ENCODE measurements at places on chromosomes 5 and 9. TPM values are rescaled to one million over a fixed set of nuclear protein-coding genes. Genes with fewer than 3 reads are reported as not detected.
A peak's percentile ranks its signal among the peaks of the same experiment; 100 is the strongest.

SPATA24 gene
- 10.9 TPM for total RNA-seq

DNA sequence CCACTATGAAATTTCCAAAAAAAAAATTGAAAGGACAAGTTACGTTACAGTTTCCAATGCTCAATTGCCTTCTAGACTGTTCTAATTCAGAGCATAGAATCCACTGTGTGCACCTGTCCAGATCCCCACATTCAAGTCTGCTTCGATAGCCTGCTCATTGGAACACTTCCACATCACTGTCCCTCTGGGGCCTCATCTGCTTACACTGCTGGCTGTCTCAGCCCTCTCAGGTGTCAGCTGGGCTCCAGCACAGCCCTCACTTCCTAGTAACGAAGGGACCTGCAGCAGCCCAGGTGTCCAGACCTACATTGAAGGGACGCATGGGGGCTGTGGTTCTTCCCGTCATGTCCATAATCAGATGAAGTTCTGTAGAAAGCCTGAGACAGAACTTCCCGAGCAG lies 94.3 kb upstream of the EMB start:
- ATAC-seq: no peak

GRCh38 chr9:134526584-134527477 lies 114.8 kb upstream of the COL5A1 start:
- peak; percentile 79 for ATAC-seq

GRCh38 chr5:142548739-142549275 lies 137.1 kb downstream of the FGF1 start:
- ATAC-seq: peak; percentile 89

DNA sequence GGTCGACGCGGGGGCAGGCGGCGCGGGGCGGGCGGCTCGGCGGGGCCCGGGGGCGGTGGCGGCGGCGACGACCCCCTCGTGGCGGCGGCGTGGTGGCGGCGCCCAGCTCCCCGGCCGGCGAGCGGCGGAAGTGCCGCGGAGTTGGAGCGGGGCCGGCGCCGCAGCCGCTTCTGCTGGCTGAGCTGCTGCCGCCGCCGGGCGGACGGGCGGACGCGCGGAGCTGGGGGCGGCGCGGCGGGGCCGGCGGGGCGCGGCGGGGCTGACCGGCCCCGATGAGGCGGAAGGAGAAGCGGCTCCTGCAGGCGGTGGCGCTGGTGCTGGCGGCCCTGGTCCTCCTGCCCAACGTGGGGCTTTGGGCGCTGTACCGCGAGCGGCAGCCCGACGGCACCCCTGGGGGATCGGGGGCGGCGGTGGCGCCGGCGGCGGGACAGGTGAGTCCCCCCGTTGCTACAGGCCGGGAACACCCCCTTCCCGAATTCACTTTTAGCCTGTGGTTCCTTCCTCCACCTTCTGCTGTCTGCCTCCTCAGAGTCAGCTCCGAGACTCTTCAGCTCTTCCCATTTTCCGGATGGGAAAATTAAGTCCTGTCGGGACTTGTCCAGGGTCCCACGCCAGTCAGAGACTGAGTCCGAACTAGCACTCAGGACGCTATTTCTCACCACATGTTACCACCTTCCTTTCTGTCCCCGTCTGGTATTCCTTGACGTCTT lies at the start of gene GALNT10:
Gene GALNT10, plus strand, starts transcription at position 139 of the 710 bp plus-strand sequence. Its CDS starts 134 bp downstream, at position 273.
- peak; percentile 87 for ATAC-seq

GRCh38 chr5:88846434-88846833 lies 36.5 kb downstream of the MEF2C start:
- no peak for ATAC-seq

- ATAC-seq: no peak
Measured at GRCh38 chr5:31476738-31477141, 55.2 kb downstream of the DROSHA start.

- ATAC-seq: no peak
Measured at GRCh38 chr5:66517351-66517750, 78.8 kb upstream of the MAST4 start.

DNA sequence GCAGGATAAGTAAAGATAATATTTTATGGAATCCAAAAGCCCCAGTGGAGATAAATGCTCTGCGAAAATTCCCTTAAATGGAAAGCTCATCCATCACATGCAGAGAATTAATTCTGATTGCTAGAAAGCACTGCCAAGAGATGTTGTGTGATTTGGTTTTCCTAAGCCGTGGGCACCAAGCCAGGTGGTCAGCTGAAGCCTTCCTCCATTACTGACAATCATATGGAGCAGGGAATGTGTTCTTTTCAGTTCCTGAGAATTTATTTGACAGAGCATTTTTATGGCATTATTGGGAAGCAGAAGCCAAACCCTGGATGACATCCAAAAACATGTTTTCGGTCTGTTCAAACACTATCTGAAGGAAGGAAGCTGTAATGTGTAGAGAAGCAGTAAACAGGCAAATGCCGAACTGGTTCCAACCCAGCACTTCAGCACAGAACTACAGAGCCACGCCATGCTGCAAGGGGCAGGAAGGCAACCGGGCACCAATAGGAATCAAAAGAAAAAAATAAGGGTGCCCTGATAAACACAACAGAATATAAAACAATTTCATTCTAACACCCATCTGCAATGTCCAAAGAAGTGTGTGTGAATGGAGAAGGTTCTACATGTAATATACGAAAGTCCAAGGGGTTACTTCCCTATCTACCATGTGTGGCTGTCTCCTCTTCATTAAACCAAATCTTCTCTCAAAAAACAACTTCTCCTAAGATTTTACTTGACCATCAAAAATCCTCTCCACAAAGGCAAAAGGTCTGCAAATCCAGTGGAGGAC lies 12.3 kb downstream of the ARSB start:
- ATAC-seq: no peak

DAPK1 gene
- total RNA-seq: 61.3 TPM

C9orf50 gene
- not detected for total RNA-seq

- no peak for ATAC-seq
Measured at GRCh38 chr9:131968632-131969031, 111.0 kb downstream of the MED27 start.

- no peak for ATAC-seq
Measured at GRCh38 chr9:92642564-92642963, 27.4 kb downstream of the IPPK start.

SLCO6A1 gene
- not detected for total RNA-seq

BAAT gene
- total RNA-seq: not detected

DNA sequence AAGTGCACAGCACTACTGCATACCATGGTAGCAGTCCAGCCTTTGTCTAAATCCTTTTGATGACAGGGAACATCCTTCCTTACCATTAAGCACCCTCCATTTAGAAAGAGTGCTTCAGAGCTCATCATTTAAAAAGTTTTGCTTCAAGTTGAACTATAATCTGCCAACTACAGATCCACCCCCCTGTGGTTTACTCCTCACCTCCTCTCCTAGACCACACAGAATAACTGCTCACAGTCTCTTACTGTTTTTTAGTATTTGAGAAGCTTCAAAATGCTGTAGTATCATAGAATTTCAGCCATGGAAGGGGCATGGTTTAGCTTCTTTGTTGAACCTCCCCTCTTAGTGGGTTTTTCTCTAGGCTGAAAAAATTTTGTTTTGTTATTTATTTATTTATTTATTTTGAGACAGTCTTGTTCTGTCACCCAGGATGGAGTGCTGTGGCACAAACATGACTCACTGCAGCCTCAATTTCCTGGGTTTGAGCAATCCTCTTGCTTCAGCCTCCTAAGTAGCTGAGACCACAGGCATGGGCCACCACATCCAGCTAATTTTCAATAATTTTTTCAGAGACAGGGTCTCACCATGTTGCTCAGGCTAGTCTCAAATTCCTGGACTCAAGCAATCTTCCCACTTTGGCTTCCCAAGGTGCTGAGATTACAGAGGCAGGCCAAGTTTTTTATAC lies 384.3 kb upstream of the RFX3 start:
- ATAC-seq: no peak

Measured in gastroesophageal sphincter (tissue), 4 donors.